Hypothalamus (tissue), 51 donors: ENCODE measurements at places on chromosomes 5 and 9.

DNA sequence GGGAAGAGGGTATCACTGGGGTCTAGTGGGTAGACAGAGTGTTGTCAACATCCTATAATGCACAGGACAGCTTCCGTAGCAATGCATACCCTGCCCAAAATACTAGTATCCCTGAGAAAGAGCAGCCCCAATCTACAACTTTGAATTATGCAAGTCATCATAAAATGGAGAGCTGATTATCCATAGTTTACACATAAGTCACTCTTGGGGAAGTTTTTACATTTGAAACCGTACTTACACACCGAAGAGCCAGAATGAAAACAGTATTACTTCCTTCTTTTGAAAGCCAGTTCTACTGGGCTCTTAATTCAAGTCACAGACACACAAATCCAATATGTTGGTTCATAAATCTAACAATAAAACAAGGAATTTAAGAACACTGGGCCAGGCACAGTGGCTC lies 21.6 kb downstream of the RNF145 start:
- DNase-seq: no peak

- no peak for DNase-seq
These were observed 3.4 kb upstream of the SPINK4 start for GRCh38 chr9:33236571-33236970.

DNA sequence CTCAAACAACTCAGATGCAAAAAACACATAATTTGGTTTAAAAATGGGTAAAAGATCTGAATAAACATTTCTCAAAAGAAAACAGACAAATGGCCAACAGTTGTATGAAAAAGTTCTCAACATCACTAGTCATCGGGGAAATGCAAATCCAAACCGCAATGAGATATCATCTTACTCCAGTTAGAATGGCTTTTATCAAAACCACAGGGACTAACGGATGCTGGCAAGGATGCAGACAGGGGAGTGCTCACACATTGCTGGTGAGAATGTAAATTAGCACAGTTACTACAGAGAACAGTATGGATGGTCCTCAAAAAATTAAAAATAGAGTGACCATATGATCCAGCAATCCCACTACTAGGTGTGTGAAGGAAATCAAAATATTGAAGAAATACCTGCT lies 589.1 kb upstream of the ADAMTS16 start:
- no peak for DNase-seq

DNA sequence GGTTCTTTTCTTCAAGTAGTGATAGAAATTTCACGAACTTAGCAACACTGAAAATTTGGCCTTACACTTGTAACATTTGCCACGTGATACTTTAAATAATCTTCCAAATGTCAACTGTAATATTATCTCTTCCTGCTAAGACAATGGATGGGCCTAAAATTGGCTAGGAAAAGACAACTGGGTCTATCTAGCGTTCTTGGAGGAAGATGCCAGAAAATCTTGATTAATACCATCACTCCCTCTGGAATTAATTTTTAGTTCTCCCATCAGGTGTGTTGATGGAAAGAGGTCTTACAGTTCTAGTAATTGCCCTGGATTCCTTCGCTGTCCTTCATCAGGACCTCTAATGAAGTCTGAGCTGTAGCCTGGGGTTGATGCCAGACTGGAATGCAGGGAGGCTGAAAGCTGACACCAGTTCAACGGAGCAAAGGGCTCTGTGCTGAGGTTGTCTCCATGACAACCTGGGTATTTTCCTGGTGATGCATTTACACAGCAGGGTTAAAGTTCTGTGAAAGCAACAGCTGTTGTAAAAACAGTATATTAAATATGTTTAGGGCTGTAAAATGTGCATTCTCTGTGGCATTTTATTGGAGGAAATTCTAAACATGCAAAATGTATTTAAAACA lies 92.3 kb downstream of the GAS1 start:
- no peak for DNase-seq

DNA sequence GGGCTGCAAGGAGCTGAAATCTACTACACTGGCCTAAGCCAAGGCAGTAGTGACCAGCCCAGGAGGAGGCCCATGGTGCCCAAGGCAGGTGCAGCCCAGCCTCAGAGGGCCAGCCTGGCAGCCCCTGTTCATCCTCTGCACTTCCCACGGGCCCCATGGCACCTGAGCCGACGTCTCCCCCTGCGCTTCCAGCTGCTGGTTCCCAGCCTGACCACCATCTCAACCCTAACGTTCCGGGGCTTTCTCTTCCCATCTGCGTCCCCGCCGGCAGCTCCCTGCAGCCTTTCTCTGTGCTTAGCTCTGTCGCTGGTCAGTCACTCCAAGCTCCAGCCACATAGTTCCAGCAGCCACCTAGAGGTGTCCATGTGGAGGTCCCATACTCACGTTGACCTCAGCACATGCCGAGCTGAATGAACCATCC lies 105.5 kb upstream of the LMX1B start:
- DNase-seq: no peak

- DNase-seq: no peak
These were observed 793.3 kb downstream of the SEMA5A start for GRCh38 chr5:8752595-8752994.

- no peak for DNase-seq
These were observed 17.7 kb upstream of the PHYKPL start for GRCh38 chr5:178250263-178250662.

DNA sequence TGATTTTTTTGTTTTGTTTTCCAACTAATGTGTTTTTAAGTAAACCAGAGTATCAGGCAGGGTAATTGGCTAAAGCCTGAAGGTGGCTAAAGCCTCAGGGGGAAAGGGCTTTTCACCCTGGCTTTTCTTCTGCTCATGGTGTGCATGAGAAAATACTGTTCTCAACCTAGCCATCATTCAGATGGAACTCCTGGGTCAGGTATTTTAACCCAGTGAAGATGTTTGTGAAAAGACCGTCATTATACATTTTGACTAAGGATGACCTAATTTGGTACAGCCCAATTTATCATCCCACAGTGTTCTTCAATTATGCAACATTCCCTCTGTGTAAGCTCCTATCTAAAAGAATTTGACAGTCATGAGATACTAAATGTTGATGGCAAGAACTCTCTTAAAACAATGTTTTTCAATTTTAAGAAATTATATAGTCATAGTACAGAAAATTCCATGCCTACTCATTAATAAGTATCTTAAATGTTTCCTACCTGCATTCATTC lies 209.5 kb upstream of the TARS1 start:
- DNase-seq: no peak

GRCh38 chr5:125575171-125575890 lies 828.9 kb upstream of the ZNF608 start:
- DNase-seq: no peak

DNA sequence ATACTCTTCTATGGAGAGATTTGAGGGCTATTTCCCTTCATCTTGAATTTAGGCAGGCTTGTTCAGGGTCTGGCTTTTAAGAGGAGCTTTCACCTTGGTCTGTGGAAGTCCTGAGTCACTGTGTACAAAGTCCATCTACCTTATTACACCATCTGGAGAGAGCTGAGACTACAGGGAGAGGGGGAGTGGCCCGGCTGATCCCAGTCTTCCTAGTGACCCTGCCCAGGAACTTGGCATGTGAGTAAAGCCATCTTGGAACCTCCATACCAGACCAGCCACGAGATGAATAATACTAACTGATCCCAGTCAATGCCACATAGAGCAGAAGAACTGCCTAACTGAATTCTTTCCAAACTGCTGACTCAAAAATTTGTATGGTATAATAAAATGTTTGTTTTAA lies 8.4 kb upstream of the IL6ST start:
- DNase-seq: no peak

DNA sequence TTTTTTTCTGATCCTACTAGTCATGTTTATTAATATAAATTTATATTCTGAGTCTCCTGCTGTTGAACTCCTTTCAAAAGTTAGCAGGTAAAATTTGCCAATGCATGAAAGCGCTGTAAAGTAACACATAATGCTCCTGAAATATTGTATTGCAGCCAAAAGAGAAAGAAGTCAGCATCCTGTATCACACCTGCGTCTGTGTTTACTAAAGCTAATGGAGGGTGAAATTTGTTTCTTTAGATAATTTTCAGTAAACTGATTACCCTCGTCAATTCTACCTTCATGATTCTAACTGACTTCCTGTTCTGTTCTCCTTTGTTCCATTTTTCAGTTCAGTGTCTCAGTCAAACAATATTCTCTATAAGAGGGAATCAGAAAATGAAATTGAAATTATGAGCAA lies 415.4 kb downstream of the CDH9 start:
- DNase-seq: no peak

GRCh38 chr5:142152384-142152732 lies 43.8 kb downstream of the NDFIP1 start:
- DNase-seq: no peak

DNA sequence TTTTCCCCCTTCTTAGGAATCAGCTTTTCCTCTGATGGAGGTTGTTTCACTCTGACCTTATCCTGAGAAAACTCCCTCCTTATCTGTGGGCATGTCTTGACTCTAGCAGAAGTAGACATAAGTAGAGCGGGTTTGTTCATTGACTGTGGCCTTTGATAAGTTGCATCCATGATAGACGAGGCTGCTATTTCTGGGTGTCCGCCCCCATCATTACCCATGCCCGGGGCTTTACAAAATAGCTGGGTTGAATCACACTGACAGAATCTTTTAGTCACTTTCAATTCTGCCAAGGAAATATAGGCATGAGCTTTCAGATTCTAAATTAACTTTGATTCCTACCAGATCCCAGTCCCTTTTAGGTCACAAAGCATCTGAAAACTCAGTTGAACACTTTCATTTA lies 223.8 kb downstream of the SEC61B start:
- DNase-seq: no peak

DNA sequence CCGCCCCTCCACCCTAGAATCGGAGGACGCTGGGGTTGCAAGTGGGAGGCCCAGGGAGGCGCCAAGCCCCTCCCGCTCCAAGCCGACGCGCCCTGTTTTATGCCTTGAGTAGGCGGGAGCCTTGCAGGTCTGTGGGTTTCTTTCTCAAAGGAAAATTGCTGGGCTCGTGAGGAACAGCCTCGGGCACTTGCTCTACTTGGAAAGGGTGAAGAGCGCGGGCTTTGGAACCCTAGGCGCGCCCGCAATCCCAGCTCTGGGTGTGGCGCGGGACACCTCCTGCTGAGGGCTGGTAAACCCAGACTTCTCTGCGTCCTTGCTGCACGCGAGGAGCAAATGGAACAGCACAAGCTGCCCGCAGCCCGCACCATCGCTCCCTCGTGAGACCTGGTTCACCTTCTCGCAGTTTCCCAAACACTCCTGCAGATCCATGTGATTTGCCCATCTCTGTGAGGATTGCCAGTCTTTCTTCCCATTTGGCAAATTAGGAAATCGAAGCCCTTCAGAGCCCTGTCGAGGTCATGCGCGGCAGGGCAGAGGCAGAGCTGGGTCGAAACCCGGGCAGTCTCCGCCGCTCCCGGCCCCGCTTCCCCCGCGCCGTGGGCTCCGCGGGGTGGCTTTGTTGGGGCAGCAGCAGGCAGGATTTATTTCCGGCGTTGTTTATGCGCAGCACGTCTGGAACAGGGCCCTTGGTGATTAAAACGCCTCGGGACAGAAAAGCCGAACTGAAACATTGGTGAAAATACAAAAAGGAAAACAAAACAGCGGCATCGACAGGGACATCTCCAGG lies 98.4 kb upstream of the CPLX2 start:
- DNase-seq: no peak

- DNase-seq: no peak
These were observed 6.7 kb downstream of the AP3B1 start for GRCh38 chr5:78287833-78288232.

GRCh38 chr9:15306068-15306756 lies 804 bp downstream of the TTC39B start:
- peak; percentile 19 for DNase-seq

DNA sequence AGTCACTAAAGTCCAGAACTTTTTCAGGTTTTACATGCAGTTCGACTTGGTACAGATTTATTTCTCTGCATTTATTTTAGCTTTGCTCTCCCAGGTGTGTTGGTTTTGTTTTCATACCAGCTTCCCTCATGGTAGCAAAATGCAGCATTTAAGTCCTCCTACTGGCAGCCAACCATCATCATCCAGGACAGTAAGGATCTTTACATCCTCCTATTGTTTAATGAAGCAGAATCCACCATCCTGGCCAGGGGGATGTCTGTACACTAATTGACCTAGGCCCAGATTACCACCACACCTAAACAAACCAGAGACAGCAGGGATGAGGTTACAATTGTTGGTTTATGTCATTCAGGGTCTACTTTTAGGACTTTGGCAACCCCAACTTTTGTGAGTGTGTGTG lies 22.3 kb downstream of the CAMK4 start:
- DNase-seq: no peak

DNA sequence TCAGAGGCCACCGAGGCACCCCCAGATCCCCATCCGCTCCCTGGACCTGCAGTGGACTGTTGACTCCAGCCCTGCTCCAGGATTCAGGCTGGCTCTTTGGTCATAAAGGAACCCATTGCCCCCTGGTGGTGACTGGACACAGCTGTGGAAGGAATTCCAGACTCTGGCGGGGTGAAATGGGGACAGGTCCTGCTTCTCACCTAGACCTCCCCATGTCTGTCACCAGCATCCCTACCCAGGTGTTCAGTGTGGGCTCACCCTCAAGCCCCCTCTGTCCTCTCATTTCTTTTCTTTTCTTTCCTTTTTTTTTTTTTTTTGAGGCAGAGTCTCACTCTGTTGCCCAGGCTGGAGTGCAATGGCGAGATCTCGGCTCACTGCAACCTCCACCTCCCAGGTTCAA lies 25.5 kb upstream of the STXBP1 start:
- DNase-seq: peak; percentile 54

GRCh38 chr9:126524353-126525077 lies 89.2 kb upstream of the LMX1B start:
- no peak for DNase-seq

DNA sequence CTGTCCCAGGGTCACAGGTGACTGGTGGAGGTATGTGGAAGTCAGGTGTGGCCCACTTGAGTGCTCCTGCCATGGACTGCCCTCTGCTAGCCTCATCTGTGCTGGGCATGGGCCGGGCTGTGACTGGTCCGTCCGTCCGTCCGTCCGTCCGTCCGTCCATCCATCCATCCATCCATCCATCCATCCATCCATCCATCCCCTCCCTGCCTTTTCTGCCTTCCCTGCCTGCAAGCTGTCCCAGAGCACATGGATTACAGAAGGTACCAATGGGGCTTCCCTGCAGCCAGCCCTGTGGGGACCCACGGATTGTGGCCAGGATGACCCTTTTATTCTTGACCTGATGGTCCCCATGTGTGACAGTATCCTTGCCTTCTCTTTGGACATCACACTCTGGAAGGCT lies 92.5 kb downstream of the MACROH2A1 start:
- no peak for DNase-seq

GRCh38 chr9:121596515-121596914 lies 54.9 kb upstream of the DAB2IP start:
- DNase-seq: no peak

GRCh38 chr9:77020413-77021290 lies 1.2 kb downstream of the FOXB2 start:
- DNase-seq: no peak
